OCI-LY7 (cell line): ENCODE measurements at places on chromosomes 16 and 17.

- no peak for DNase-seq
Measured at GRCh38 chr16:31708348-31708747, 165.3 kb upstream of the ZNF267 start.

DNA sequence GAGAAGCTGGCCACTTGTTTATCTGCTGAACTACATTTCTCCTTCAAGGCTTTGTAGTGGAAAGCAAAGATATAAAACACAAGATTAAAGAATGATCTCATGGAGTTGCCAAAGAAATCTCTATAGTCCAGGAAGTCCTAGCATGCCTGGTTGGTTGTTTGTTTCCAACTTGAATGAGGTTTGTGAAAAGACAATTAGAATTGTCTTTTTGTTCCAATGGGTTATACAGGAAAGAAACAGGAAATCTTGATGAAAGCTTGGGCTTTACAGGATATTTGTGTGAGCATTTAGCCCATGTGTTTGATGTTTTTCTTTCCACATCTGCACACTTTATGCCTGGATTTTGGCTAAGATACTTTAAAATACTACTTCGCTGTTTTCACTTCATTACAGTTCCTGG, 273.4 kb downstream of the CEP112 start:
- no peak for DNase-seq

- no peak for DNase-seq
Measured at GRCh38 chr17:58402679-58403078, 14.7 kb downstream of the RNF43 start.

- DNase-seq, result no peak
Measured at GRCh38 chr17:36859706-36860105, 77.6 kb upstream of the LHX1 start.

- DNase-seq, result no peak
Measured at GRCh38 chr16:87854053-87854906, 15.0 kb downstream of the SLC7A5 start.

DNA sequence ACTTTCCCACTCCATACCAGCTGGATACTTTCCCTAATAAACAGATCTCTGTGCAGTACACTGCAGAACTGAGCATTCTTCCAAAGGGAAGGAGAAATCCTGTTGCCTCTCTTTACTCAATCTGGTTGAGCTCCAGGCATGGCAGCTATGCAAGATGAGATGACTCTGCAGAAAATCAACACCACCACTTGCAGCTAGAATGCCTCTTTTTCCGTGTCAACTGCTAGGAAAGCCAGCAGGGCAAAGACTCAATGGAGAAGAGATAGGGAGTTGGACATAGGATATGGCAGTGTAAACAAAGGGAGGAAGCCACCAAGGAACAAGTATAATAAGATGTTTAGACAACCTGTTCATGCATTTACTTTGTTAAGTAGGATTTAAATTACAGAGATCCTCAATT, 40.4 kb upstream of the CORO6 start:
- no peak for DNase-seq

DNA sequence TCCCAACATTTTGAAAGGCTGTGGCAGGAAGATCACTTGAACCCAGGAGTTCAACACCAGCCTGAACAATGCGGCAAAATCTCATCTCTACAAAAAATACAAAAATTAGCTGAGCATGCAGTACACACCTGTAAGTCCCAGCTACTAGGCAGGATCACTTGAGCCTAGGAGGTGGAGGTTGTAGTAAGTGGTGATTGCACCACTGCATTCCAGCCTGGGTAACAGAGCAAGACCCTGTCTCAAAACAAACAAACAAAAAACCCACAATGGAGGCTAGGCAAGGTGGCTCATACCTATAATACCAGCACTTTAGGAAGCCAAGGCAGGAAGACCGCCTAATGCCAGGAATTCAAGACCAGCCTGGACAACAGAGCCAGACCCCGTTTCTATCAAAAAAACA, 12.0 kb downstream of the APPBP2 start:
- DNase-seq, result no peak

DNA sequence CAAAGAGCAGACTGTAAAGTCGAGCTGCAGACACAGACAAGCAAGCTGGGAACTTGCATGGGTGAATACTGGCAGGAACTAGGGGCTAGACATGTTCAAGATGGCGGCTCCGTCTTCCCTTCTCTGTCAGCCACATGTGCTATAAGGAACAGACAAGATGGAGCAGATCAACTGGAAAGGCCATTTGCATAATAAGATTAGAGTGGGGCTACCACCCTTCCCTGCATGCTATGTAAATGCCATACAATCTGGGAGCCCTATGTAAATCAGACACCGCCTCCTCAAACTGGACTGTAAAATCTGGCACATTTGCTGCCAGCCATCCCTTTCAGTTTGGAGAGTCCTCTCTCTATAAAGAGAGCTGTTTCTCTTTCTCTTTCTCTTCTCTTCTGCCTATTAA, 640.1 kb upstream of the CDH8 start:
- DNase-seq, result no peak

DNA sequence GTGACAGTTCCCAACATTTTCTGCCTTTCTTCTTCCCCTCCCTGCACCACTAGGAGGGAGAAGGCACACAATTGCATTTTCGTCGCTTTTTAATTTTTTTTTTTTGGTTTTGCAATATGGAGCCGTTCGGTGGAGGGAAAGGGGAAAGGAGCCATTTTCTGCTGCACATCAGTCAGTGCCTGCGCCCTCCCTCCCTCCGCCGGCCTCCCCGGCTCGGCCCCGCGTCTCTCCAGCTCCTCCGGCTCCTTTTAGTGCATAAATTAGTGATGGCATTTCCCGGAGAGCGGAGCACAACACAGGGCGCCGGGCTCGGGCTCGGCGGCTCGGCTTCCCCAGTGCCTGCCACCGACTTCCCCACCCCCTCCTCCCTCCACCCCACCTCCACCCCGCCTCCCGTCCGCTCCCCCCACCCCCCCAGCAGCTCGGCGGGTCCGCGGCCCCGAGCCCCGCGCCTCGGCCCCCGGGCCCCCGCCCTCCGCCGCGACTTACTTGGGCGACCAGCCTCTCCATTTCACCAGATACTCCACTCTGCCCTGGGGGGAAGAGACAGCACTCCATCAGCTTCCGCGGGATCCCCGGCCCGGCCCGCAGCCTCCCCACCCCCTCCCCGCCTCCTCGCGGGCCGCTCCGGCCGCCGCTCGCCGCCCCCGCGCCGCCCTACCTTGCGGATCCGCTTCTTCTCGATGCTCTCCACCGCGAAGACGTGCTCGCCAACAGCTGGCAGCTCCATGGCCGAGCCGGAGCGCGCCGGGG, 542 bp downstream of the CBX4 start:
- peak; percentile 80 for DNase-seq

DNA sequence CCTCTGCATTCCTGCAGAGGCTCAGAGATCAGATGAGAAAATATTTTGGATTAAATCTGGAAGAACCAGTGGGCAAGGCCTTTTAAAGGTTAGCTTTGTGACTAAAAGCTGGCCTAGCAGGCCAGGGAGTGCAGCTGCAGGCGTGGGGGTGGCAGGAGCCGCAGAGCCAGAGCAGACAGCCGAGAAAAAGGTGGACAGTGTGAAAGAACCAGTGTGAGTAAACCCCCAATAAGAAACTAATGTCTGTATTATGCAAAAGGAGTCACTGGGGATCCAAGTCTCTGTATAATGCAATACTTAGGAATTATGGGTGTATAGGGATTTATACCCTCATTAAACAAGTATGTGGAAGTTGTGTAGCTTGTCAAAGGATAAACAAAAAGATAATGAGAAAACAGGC, 21.4 kb upstream of the SPACA3 start:
- no peak for DNase-seq

DNA sequence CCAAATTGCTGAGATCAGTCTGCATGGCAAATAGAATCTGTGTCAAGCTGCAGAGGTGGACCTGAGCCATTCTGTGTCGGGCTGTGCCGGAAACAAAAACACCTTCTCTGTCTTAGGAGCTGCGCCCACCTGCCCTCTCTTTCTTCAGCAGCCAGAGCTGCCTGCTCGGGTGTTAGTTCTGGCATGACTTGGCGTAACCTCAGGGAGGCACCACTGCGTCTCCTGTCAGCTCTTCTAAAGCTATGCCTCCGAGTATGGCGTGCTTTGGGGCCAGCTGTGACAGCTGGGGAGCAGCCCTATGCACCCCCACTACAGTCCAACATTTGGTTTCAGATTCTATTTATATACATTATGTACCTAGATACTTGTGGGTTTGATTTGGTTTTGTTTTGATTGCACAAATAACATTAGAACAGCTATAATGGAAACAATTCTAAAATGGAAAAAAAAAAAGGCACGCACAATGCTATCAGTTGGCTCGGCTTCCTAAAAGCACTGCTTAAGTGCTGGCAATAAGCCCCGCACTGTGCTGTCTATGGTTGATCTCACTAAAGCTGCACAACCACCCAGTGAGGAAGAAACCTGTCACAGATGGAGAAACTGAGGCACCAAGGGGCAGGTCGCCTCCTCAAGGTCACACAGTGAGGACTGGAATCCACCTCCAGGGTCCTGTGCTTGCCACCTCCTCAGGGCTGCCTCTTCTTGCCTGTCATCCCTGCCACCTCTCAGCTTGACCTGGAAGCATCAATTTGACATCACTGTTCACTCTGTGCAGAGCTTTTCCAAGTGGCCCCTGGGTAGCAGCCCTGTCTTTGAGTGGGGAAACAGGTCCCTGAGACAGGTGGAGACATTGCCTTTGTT, 18.7 kb upstream of the ADGRG1 start:
- peak; percentile 31 for DNase-seq

DNA sequence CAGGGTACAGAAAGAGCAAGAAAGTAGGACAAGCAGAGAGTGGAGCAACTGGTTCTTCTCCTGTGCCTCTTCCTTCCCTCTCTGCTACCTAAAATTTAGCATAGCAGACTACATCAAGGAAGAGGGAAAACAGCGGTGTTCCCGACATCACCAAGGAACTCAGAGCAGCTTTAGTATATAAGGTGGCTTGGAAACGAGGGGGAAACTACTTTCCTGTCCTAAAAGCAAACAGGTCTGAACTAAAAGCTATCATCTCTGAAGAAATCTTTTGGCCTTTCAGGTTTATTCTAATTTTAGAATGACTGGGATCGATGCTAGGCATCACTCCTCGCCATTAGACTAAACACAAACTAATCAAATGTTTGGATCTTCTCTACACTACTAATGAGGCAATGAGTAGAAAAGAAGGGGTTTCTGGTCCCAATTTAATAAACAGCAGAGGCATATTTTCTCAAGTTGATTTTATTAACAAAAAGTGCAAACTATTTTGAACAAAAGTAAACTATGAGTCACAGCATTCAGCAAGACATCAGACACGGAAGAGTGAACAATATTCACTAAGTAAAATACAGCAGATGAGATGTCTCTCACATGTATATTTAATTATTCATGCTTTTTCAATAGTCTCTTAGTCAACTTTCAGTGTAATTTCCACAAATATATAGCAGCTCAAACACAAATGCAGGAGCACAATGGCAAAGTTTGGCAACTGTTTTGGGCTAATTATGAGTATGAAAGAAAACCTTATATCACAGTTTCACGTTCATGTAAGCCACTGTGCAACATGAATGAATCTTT, 108.7 kb downstream of the TRIM37 start:
- no peak for DNase-seq

DNA sequence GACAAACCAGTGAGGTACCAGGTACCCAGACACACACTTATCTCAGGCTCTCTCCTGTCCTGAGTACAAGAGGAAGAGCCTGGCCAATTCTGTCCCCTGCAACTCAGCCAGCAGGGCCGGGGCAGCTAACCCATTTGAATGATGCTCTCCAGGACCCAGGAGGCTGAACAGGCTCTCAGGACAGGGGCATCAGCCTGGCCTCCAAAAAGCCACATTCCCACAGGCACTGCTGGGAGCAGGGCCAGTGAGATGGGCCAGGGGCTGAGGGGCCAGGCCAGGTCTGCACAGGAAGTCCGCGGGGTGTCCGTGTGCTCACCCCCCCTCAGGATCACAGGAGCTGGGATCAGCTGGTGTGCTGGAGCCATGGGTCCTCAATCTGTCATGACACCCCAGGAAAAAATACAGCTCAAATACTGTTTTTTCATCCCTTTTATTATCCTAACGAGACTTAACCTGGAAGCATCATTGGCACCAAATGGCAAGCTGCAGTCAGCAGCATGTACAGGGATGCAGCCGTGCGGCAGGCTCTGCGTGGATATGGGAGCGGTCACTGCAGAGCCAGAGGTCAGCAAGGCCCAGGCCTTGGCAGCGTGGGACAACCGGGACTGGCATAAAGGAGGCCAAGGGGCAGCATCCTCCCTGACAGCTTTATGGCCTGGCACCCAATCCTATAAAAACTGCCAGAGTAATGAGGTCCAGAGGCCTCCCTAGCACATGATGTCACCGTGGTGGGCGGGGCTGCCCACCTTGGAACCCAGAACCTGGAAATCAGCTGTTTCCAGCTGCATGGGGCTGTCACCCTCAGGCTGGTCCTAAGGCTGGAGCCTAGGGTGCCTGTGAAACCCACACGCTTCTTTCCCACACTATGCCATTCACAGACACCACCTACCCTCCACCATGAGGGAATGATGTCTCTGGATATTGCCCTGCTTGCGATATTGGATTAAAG, 276.7 kb downstream of the C16orf95 start:
- DNase-seq, result no peak

- no peak for DNase-seq
Measured at GRCh38 chr16:89607937-89608740, 5.3 kb upstream of the DPEP1 start.

DNA sequence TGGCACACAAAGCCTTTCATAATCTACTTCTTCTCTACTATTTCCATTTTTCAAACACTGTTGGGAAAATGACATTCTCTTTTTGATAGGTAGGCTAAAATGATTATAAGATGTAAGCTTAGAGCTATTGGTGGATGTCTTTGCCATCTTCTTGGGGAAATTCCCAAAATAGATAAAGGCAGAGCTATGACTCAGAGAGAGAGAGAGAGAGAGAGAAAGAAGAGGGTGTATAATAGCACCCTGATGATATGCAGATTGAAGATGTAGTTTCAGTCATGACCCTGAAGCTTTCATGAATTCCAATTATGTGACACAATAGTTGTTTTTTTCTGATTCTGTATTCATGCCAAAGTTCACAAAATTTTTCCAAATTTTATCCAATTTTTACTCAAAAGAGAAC, 529.1 kb downstream of the HS3ST4 start:
- no peak for DNase-seq

GRCh38 chr16:88929091-88929445, 47.9 kb downstream of the CBFA2T3 start:
- DNase-seq, result no peak

GRCh38 chr16:4831616-4832015, 15.5 kb downstream of the GLYR1 start:
- no peak for DNase-seq

GRCh38 chr17:42585353-42585752, 7.8 kb upstream of the PSMC3IP start:
- DNase-seq, result no peak

DNA sequence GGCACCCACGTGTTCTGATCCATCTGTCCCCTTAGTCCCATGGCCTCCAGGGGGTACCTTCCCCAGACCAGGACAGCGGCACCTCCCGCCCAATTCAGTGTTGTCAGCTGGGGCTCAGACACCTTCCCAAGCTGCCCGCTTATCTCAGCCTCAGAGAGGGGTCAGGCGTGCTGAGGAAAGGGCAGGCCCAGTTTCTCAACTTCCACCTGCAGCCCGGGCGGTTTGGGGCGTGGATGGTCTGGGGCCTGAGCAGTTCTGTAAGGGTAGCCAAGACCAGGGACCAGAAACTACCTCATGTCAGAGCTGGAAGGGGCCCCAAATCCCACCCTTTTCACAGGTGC, 5.1 kb downstream of the PLCD3 start:
- no peak for DNase-seq
